ENCODE measurements at places on chromosomes 4 and X. TPM values are rescaled to one million over a fixed set of nuclear protein-coding genes. Genes with fewer than 3 reads are reported as not detected.

The CT45A1 gene
- total RNA-seq: not detected

The GATA1 gene
- total RNA-seq: not detected

The UGT2A3 gene
- 0.28 TPM for total RNA-seq

The FAM133A gene
- under 0.01 TPM for total RNA-seq

The MRFAP1 gene
- 54.1 TPM for total RNA-seq

The IL2 gene
- total RNA-seq: not detected

The SPANXA2 gene
- not detected for total RNA-seq

The ZNF630 gene
- total RNA-seq: 1.2 TPM

The PPP4R3C gene
- total RNA-seq: not detected

The GAB3 gene
- 7.3 TPM for total RNA-seq

The CYTL1 gene
- total RNA-seq: not detected

The PPP2R2C gene
- not detected for total RNA-seq

The DUX4 gene
- not detected for total RNA-seq

The MAGEB17 gene
- not detected for total RNA-seq

The CSAG3 gene
- total RNA-seq: not detected

The BCAP31 gene
- 240 TPM for total RNA-seq

The SERTM2 gene
- total RNA-seq: 0.19 TPM

The PDE6B gene
- not detected for total RNA-seq

The GLRB gene
- 11.7 TPM for total RNA-seq

The F8A3 gene
- 2.8 TPM for total RNA-seq

The PGAM4 gene
- not detected for total RNA-seq

The DUSP9 gene
- total RNA-seq: under 0.01 TPM

The GRSF1 gene
- total RNA-seq: 84.0 TPM

The PCYT1B gene
- under 0.01 TPM for total RNA-seq

The ITGB1BP2 gene
- total RNA-seq: 1.2 TPM

The ITIH6 gene
- not detected for total RNA-seq

The UGDH gene
- total RNA-seq: 171 TPM

The TCEAL1 gene
- total RNA-seq: 28.5 TPM

The BEND2 gene
- not detected for total RNA-seq

The ERAS gene
- total RNA-seq: not detected

The GPR34 gene
- total RNA-seq: not detected

The PPARGC1A gene
- total RNA-seq: 0.38 TPM

The KIAA1210 gene
- not detected for total RNA-seq

The UGT2B11 gene
- total RNA-seq: not detected

The CCDC160 gene
- not detected for total RNA-seq

The GPR173 gene
- 2.0 TPM for total RNA-seq

The RS1 gene
- total RNA-seq: not detected

The NHS gene
- 2.3 TPM for total RNA-seq

The RRH gene
- total RNA-seq: not detected

The SLITRK2 gene
- total RNA-seq: not detected

The GPRASP1 gene
- 7.3 TPM for total RNA-seq

The TMEM35A gene
- 5.1 TPM for total RNA-seq

The SHROOM3 gene
- total RNA-seq: 3.3 TPM

The UGT8 gene
- 0.19 TPM for total RNA-seq

The GLRA2 gene
- total RNA-seq: not detected

The EDA2R gene
- total RNA-seq: 14.9 TPM

The GUCY1B1 gene
- 1.7 TPM for total RNA-seq

The APBB2 gene
- 87.4 TPM for total RNA-seq

The TBC1D19 gene
- total RNA-seq: 30.9 TPM

The PNCK gene
- total RNA-seq: under 0.01 TPM

The SMR3B gene
- not detected for total RNA-seq

The HAND2 gene
- 12.8 TPM for total RNA-seq

The ABLIM2 gene
- 1.5 TPM for total RNA-seq

Measured in regular cardiac myocyte (primary cell).